ENCODE measurements at places on chromosomes 7 and 10.

DNA sequence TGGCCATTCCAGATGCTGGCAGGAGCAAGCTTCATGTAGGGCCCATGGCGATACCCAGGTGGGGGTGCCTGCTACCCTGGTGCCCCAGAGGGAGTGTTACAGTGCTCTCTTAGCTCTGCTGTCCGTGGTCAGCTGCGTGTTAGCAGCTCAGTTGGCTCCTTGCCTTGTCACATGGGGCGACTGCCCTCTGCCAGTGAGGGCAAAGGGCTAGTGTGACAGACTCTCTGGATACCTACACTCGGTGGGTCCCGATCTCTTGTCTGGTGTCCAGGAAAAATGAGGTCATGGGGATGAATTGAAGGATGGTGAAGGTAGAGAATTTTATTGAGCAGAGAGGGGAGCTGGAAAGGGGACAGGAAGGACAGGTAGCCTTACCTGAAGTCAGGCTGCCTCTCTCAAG is 152.2 kb downstream of the CYP26A1 start:
- DNase-seq, result no peak

GRCh38 chr7:90503367-90503766 is 33.9 kb downstream of the PTTG1IP2 start:
- DNase-seq, result no peak

DNA sequence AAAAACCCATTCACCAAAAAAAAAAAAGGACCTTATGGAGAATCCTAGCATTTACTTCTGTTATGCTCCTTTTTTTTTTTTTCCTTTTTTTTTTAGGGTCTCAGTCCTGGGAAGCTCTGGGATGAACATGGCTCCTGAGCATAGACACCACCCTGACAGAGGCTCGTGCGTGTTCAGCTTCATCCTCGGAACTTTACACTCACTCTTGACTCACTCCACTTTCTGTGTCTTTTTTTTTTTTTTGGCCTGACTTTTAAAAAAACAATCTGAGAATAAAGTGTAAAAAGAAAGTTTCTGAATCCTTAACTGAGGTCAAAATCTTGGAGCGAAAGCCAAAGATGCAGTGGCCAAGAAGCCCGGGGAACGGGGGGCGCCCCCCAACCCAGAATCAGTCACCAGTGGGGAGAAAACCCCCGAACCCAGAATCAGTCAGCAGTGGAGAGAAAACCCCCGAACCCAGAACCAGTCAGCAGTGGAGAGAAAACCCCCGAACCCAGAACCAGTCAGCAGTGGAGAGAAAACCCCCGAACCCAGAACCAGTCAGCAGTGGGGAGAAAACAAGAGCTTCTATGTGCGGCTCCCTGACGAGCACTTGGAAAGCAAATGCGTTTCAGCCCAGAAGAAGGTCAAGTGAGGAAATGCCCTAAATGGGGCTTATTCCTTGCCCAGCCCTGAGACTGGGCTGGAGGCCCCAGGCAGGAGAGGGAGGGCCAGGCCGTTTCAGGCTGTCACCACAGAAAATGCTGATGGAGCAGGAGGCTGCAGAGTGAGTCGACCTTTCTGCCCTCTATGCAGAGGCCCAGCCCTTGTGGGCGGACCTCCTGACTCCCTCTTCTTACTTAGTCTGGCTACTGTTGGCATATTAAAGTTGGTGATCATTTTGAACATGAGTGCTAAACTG is 19.0 kb upstream of the PFKP start:
- DNase-seq, result no peak

DNA sequence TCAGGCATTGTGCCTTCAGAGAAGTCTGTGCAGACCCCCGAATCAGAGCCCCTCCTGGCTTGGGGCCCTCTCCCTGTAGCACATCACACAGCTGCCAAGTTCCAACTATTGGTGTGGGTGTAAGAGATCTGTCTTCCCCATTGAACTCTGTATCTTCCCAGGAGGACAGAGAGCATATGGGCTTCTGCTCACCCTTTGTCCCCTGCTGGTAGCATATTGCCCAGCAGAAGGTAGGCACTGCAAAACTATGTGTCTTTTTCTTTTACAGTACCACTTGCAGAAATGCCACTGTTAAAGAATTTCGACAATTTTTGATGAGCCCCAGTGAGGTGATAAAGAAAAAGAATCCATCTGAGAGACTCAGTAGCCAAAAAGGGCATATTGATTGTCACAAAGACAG is 59.6 kb downstream of the NPY start:
- no peak for DNase-seq

- no peak for DNase-seq
Measured at GRCh38 chr10:72069751-72070526, 18.4 kb downstream of the SPOCK2 start.

DNA sequence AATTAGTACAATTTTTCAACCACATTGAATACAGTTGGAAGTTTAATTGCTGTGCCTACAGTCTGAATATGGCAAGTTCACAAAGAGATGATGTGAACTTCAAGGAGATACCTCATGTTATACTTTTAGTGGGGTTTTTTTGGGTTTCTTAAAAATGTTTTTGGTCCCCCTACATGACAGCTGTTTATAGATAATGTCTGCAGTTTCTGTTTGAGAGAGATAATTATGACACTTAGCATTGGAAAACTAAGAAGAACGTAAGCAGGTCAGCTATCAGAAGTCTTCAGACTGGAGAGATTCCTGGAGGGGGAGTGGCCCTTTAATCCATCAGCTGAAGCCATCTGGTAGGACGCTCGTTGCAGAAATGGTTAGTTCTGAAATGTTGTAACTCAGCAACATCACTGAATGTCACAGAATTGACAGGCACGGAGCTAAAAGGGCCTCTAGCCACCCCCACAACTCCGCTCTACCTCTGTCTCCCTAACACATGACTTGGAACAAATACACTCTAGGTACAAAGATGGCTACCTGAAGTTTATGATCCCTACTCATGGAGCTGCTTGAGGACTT is 29.0 kb downstream of the TIMM23 start:
- no peak for DNase-seq

DNA sequence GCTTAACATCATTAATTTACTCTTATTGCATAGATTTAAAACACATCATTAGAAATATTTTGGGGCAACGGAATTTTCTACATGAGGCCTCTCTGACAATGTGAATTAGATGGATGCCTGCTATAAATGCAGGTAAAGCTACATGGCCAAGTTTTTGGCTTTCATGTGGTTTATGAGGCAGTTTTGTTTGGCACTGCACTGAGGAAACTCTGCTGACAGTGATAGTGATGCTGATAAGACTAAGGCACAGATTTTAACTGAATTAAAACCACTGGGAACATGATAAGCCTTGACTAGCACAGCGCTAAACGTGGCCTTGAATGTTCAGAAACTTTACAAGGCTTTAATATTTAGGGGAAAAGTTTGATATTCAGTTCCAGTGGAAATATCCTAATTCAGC is 114.3 kb upstream of the NOBOX start:
- no peak for DNase-seq

DNA sequence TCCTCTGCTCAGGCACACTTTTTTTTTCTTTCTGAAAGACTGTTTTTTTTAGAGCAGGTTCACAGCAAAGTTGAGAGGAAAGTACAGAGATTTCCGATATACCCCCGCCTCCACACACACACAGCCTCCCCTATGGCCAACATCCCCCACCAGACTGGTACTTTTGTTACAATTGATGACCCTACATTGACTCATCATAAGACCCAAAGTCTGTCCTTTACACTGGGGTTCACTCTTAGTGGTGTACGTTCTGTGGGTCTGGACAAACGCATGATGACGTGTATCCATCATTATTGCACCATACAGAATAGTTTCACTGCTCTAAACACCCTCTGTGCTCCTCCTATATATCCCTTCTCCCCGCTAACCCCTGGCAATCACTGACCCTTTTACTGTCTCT is 107.7 kb downstream of the RBM20 start:
- no peak for DNase-seq

- peak; percentile 84 for DNase-seq
Measured at GRCh38 chr7:44244282-44244681, 43.5 kb downstream of the YKT6 start.
